NCI-H1092 treated with DMSO at 0.1 percent for 48 hours (cell line): ENCODE measurements at places on chromosomes 2 and 18.

GRCh38 chr2:128809880-128810279 lies 491.2 kb upstream of the HS6ST1 start:
- no peak for DNase-seq

DNA sequence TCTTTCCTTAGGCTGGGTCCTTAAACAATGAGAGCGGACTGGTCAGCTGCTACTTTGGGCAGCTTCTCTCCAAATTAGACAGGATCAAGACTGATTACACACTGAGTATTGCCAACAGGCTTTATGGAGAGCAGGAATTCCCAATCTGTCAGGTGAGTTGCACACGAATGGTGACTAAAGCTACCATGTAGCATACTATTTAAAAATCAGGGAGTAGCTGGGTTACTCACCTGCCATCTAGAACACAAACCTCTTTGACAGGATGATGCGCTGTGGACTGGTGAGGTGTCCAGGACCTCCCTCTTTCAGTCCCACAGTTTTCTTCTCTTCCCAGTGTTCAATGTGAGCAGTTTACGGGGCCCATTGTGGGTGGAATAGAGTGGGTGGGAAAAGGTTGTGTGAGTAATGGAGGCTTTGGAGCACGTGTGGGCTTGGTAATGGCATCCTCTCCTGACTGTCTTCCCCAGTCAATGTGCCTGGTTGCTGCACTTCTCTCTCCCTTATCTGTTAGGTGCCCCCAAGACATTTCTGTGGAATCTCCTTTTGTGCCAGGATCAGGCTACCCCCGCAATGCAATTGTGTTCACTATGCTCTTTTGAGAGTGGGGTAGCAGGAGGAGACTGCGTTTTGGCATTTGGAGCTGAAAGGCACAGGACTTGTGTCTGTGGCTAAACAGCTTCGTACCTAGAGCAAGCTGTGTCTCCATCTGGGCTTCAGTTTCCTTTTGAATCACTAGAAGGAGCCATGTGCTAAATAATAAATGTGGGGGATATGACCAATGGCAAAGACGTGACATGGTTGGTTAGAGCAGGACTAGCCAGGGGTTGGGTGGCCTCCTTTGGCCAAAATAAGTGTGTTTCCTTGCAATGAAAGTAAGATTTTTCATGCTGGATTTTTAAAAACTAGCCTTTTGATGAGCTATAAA lies 17.7 kb downstream of the SERPINB12 start:
- DNase-seq = no peak

- DNase-seq = no peak
Measured at GRCh38 chr2:78699696-78700095, 325.8 kb upstream of the REG3G start.

DNA sequence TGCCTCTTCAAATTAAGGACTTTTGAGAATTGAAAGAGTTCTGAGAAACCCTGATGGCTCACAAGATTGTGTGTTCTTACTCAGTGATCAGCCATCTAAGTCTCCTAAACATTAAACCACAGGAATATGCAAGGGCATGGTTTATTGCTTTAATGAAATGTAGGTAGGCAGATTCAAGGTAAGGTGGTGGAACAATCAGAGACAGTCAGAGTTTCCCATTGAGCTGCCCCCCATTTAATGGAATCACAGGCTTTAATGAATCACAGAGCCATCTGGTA lies 107.8 kb upstream of the LRATD1 start:
- no peak for DNase-seq

- no peak for DNase-seq
Measured at GRCh38 chr2:62119311-62119974, 76.5 kb upstream of the B3GNT2 start.

DNA sequence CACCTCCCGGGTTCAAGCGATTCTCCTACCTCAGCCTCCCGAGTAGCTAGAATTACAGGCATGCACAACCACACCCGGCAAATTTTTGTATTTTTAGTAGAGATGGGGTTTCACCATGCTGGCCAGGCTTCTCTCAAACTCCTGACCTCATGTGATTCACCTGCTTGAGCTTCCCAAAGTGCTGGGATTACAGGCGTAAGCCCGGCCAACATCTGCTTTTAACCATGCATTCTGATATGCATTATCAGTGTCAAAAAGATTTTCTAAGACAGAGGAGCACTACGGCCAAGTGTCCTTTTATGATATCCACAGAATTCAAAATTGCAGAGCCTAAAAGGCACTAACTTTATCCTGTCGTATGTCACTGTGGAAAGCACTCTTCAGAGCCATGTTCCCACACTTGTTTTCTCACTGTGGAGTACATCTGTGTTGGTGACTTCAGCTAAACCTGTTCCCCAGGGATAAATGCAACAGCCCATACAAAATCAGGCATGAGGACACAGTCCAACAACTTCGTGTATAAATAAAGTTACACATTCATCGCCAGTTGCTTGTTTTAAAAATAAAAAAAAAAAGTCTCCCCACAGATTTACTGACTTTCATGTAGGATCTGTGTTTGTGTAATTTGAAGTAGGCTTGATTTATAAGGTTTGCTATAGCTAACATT lies 56.4 kb downstream of the STK25 start:
- DNase-seq = no peak
